ENCODE measurements at places on chromosomes 11 and 22.
A peak's percentile ranks its signal among the peaks of the same experiment; 100 is the strongest.

- DNase-seq, result peak; percentile 45
Measured at GRCh38 chr11:124762624-124763155, 600 bp upstream of the ESAM start.

GRCh38 chr22:41222846-41223507, 17.8 kb downstream of the CHADL start:
- no peak for DNase-seq

DNA sequence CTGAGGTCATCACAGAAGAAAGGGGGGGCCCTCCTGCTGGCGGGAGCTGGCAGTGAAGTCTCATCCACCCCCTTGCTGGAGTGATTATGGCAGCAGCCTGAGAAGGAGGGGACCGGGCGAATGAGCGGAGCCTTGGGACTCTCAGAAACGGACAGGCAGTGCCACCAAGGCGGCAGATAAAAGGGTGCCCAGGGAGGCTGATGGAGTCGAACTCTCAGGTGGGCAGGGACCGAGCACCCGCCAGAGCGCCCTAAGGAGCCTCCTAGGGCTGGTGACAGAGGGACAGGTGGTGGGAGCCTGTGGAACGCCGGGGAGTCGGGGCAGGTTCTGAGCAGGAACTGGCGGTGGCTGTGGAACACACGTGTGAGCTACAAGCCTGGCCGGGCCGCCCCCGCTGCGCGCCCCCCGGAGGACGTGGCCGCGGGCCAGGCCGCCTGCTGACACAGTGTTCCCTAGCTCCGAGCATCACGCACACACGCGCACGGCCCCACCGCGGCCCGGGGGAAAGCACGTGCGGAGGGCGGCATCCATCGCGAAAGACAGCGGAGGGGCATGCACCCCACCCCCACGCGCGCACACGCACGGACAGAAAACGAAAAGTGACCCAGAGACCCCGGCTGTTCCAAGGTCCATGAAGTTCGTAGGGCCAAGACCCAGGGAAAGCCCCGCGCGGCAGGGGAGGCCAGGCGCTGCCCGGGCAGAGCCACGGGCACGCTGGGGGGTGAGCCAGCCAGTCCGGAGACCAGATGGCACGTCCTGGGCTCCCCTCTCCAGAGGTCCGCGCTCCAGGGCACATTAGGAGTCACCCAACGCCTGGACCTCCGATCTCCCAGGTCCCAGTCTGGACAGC, 1.0 kb downstream of the VWCE start:
- peak; percentile 59 for DNase-seq

DNA sequence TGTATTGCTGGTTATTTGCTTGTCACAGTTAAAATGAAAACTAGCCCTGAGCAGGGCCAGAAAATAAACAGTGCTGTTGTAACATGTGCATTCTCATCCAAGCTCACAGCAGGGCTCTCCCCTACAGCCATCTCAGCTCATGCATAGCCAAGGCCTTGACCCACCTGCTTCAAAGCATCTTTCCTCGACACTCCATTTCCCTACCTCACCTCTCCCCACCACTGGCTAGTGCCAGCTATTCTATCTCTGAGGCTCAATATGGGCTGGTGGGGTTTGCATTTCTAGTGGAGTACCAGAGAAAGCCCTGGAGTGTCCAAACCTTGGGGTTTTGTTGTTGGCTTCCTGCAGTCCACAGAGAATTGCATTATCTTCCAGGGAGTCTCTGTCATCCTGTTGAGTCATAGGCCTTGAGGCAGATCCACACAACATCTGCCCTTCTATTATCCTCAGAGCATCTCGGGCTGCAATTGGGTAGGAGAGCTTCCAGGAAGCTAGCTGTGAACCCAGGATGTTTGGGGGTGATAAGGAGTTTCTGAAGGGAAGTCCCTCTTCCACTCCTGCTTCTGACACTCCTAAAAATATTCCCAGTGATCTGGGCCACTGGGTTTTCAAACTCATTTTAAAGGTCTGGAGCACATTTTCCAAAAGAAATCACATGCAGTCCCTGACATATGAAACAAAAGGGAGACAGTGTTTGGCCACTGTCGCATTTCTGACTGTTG, 36.1 kb upstream of the AMOTL1 start:
- no peak for DNase-seq

- DNase-seq, result no peak
Measured at GRCh38 chr11:121448011-121448410, 4.1 kb upstream of the SORL1 start.

GRCh38 chr22:19178657-19179496, at the start of gene SLC25A1:
Gene SLC25A1 (minus strand): TSS chr22:19178736. CDS start chr22:19178673, 63 bp downstream.
- peak; percentile 70 for DNase-seq

- DNase-seq, result peak; percentile 89
Measured at GRCh38 chr22:35914665-35915476, 113.8 kb downstream of the RBFOX2 start.

GRCh38 chr11:75858613-75859012, 43.6 kb downstream of the UVRAG start:
- DNase-seq, result no peak
